ENCODE measurements at places on chromosomes 7 and 10.

GRCh38 chr7:2640482-2640830 is 8.7 kb downstream of the TTYH3 start:
- DNase-seq = no peak

- DNase-seq = peak; percentile 97
Observed at GRCh38 chr10:5813341-5814109, at the start of gene GDI2. Gene GDI2, minus strand, starts transcription at chr10:5813434. Its CDS starts 176 bp downstream, at chr10:5813258.

DNA sequence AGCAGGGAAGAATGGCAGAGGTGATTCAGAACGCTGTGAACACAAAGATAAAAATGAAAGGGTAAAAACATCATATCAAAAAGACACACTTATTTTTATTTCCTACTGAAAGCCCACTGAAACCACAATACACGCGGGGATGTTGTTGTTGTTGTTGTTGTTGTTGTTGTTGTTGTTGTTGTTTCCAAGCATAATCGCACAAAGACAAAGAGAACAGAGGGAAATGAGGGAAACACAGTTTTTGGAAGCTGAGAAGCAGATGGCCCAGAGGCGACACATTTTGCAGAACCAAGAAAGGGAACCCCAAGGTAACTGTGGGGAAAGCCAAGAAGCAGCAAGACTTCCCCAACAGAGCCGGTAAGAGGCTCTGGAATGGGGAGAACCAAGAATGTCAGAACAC is 113.9 kb downstream of the PARD3 start:
- no peak for DNase-seq

DNA sequence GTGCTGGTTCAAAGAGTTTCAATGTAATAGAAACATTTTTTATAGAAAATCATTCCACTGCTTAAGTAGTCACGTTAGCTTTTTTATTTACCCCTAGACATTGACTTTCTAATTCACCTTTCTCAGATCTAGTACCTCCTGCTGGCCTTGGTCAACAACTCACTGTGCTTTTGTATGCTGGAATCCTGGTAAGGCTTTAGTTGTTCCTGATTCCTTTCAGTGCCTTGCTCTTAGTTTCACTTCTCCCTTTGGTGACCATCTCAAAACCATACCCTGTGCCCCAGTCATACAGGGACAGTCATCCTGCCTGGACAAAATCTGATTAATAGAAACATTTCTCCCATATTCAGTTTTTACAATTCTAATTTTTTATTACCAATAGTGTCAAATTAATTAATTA is 130.2 kb downstream of the GPR37 start:
- DNase-seq = no peak

- no peak for DNase-seq
Observed at GRCh38 chr10:91537614-91538383, 95.1 kb downstream of the PPP1R3C start.

DNA sequence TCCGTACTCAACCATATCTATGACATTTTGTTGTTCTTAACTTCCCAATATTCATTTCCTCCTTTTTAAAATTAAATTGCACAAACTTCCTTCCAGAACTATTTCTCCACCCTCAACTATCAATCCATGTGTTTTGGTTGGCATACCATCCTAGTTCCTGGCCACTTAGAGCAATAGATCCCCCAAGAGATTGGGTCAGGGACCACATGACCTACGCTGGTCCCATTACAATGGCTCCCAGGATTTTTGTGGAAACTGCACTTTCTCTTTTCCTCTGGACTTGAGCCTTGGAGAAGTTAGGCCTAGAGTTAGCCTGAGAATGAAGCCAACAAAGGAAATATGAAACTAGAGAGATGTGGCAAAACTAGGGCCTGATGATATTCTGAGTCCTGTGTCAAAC is 55.7 kb upstream of the CASD1 start:
- DNase-seq = no peak

DNA sequence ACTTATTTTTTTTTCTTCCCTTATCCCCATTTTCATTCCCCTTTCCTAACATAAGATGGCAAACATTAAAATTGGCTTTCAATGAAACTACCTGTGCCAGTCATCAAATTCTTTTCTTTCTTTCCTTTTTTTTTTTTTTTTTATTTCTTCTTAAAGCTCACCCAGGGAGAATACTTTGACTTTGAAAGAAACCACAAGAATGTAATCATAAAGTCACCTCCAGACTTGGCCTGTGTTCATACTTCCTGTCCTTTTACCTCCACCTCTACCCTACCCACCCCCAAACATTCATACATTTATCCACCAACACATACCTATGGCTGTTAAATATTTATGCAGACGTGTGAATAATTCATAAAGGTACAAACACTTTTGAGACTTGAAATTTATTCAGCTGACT is 254.6 kb downstream of the SLC25A13 start:
- DNase-seq = no peak

DNA sequence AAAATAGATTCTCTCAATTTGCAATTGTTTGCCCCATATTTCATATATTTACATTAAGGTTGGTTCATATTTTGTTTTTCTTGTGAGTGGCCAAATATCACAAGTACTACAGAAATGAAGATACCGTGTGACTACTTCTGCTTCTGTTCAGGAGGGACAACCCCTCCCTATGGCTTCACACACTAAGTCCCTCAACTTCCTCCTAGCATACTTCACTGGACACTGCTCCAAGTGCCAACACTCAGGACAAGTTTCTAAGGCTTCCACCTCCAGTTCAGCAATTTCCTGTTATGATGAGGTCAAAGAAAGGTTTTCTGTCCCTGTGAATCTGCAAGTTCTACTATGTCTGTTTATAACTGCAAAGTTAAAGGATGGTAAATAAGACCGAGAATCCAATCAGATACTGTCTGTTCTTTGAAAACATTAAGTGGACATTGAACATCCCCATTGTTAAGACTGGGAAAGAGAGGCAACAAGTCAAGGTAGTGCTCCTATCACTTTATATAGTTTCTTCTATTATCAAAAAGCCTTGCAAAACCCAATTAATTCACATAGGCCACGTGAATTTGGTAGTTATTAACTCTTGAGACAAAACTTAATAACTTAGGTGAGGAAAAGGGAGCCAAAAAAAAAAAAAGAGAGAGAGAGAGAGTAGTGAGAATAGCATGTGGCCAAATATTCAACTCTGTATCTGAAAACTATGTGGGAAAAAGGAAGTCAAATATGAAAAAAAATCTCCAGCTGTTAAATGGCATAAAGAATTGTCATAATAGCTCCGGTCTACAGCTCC is 81.3 kb upstream of the DKK1 start:
- no peak for DNase-seq

GRCh38 chr10:16901106-16901505 is 83.9 kb upstream of the RSU1 start:
- DNase-seq = no peak

DNA sequence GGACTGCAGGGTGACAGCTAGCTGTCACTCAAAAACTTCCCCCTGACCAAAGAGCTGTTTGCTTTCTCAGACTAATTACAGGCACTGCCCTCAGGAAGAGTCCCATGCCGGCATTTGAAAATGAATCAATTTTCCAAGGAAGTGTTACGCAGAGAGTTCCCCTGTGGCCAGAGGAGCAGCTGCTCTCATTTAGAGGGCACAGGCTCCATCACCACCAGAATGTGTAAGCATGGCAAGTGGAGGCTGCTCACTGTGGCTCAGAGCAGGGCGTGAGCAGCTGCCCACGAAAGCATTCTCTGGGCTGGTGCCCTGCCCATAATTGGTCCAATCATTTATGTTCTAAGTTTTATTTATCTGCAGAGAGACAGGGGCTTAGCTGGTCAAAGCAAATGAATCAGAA is 202.2 kb downstream of the RAMP3 start:
- no peak for DNase-seq

Data from effector CD4-positive, alpha-beta T cell (primary cell).